D341Med (cell line): ENCODE measurements at places on chromosomes 6 and 20.

- no peak for DNase-seq
These were observed 21.0 kb downstream of the APMAP start for GRCh38 chr20:24971376-24972101.

GRCh38 chr20:51738877-51739447, 29.2 kb downstream of the ATP9A start:
- no peak for DNase-seq

DNA sequence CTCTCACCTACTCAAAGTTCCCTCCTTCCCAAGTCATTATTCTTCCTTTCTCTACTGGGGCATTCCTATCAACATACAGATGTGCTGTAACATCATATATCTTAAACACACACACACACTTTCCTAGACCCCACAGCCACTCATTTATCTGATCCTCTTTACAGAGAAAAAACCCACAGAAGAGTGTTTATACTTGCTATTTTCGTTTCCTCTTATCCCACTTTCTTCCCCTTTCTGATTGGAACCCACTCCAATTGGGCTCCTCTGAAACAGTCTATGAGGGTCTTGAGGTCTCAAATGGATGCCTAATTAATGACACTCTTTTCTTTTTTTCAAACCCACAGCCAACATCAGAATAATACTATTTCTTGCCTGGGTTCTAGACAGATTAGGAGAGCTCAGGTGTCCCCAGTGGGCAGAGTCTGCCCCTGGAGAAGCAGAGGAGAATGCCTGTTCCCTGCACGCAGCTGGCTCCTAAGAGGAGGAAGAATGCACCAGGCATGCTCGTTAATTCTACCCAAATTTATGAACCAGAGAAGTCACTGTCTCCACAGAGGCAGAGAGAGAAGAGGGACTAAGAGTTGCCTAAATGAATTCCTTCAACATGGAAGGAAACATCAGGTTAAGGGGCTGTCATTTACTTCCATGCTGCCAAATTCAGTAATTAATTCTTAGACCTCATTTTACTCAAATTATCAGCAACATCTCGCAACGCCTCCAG, 65.9 kb downstream of the CRYBG1 start:
- DNase-seq = no peak

GRCh38 chr6:158825951-158826306, 6.8 kb upstream of the EZR start:
- no peak for DNase-seq

DNA sequence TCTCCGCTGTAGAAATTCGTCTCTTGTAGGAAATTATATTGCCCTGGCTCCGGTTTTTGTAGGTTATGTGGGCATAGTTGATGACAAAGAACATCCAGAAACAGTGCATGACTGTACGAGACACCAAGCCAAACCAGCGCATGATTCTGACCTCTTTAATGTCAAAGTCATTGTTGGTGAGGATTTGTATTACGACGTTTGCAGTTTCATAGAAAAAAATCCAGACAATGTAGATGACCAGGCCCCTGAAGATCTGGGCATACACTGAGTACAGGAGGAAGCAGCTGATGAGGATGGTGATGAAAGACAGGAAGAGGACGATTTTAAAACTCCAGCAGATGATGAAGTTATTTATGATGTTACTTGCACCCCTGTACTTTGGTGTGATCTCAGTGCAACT, 39.1 kb upstream of the TBC1D22B start:
- no peak for DNase-seq

- no peak for DNase-seq
These were observed 39.3 kb upstream of the SCGN start for GRCh38 chr6:25612666-25613065.

DNA sequence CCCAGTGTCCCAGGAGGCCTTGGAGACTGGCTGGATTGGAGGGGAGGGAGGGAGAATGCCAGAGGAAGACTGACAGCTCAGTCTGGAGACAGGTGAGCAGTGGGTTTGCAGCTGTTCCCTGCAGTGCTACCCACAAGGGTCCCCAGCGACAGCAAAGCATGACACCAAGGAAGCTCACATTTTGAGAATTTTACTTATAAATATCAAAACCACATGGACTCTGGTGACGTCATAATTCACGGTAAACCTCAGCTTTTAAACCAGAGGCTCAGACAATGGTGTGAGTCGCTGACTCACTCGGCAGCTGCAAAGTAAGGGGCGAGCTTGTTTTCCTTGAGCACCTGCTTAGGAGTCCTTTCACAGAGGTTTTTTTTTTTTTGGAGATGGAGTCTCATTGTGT, 65.2 kb downstream of the THBS2 start:
- no peak for DNase-seq

DNA sequence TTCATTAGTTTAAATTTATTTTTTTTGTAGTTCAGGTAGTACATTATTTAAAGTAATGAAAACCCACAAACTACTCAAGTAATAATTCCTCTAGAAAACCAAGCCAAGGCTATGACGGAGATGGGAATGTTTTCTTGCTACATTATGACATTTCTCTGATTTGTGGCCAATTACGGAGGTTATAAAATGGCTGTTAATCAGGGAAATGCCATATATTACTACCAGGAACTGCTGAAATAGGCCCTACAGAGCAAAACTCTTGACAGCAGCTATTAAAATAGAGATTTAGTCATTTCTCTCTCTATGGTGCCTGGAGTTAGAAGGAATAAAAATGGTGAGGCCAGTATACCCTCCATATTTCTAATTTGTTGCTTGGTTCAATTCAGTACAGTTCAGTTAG, 280.0 kb downstream of the ARHGAP18 start:
- DNase-seq = no peak

GRCh38 chr20:3894796-3895195, 5.6 kb downstream of the PANK2 start:
- DNase-seq = no peak

DNA sequence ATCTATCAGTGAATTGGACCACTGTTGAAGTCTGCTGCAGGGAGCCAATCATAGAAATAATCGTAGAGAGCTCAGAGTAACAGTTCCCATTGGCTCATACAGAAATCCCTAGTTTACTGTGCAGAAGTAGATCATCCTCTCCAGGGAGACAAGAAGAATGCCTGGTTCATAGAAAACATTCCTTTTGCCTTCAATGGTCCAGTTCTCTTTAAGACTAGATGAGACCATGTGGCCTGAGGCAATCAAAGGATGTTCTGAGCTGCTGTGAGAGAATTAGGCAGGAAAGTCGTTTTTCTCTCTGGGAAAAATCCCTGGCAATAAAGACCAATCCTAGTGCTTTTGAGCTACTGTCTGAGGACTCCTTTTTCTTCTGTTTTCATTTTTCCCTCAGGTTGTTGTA, 208.4 kb downstream of the CENPW start:
- no peak for DNase-seq

GRCh38 chr6:38262026-38262425, 377.7 kb downstream of the BTBD9 start:
- DNase-seq = no peak

DNA sequence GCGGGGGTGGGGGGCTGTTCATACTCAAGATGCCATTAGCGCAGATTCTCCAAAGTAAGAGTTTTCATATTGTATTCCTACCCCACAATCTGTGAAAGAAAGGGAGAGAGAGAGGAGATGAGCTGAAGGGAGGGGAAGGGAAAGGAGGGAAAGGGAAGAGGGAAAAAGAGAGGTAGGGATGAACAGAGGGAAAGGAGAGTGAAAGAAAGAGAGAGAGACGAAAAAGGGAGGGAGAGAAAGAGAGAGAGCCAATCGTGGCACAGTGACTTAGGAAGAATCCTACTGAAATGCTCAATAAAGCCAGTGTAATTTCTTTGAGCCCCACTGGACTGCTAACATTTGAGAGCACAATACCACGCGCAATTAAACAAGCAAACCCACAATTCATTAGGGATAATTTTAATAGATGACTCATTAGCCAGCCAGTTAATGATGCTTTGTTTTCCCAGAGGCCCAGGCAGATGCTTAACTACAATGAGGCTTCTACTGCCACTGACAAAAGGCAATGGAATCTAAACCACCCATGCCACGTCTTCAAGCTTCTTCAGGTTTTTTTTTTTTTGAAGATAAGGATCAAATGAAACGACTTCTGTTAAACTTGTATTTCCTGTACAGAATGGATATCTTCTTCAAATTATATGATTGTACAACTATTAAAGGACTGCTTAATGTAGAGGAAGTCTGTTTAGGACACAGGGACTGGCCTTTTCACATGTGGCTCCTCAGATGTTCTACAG, 306.8 kb downstream of the FOXC1 start:
- DNase-seq = no peak

DNA sequence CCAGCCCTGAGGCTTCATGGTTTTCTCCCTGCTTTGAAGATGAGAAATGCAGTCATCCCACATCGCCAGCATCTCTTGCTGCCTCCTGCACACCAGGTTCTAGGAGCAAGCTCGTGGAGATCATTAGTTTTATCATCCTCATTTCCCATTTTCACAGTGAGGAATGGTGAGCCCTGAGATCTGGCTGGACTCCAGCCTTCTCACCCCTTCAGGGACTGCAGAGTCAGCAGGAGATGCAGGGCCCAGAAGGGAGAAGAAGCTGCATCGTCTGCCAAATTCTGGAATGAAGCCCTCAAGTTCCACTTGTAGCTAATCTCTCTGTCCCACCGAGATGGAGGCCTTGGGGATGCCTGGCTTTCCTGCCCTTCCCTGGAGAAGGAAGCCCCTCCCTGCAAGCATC, 216.8 kb downstream of the TAF4 start:
- no peak for DNase-seq

GRCh38 chr20:19835533-19836222, 77.6 kb downstream of the RIN2 start:
- DNase-seq = no peak

GRCh38 chr6:43658161-43658560, 13.3 kb downstream of the RSPH9 start:
- no peak for DNase-seq

GRCh38 chr6:150738092-150738629, 127.3 kb upstream of the MTHFD1L start:
- DNase-seq = no peak
